ENCODE measurements at places on chromosomes 11 and 22.

- no peak for DNase-seq
Observed at GRCh38 chr22:20673295-20674195, 100.4 kb upstream of the SERPIND1 start.

DNA sequence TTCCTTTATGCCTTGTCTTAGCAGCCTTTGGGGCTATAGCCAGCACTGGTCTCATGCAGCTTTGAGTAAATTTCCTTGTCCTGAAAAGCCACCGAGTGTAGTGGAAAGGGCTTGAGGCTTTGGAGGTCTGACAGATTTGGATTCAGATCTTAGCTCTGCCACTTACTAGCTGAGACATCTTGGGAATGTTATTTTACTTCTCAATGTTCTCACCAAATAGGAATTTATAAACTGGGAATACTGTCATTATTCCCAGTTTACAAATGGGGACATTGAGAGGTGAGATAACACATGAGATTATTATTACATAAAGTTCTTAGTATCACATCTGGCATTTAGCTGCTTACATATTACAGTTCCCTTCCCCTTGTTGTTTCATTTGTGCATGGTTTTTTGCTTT is 95.5 kb downstream of the COMMD9 start:
- DNase-seq, result no peak

GRCh38 chr11:72807792-72808191 is 6.4 kb upstream of the ATG16L2 start:
- no peak for DNase-seq

DNA sequence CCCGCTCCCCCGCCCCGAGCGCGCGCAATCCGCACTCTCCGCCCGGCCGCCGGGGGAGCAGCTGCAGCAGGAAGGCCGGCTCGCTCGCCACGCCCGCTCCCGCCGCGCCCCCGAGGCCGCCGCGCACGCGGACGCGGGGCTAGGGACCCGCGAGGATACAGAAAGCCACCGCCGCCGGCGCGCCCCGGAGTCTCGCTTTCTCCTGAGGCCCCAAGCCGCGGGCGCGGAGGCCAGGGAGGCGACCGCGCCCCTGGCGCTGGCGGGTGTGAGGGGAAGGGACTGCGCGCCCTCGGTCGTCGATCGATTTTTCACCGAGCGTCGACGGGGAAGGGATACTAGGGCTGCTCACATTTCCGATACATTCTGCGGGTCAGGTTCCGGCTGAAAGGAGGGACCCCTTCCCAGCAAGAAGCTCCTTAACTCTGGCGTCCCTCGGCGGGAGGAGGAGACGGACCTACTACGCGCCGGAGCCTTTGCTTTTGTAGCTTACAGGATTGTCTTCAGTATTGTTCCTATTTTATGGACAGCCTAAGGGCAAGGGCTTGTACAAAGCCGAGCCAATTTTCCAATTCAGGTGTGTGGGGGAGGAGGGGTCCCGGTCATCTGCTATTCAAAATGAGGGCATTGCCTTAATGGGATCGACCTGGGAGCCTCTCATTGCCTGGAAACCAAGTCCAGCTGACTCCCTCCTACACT is 416 bp upstream of the GAB2 start:
- peak; percentile 85 for DNase-seq

DNA sequence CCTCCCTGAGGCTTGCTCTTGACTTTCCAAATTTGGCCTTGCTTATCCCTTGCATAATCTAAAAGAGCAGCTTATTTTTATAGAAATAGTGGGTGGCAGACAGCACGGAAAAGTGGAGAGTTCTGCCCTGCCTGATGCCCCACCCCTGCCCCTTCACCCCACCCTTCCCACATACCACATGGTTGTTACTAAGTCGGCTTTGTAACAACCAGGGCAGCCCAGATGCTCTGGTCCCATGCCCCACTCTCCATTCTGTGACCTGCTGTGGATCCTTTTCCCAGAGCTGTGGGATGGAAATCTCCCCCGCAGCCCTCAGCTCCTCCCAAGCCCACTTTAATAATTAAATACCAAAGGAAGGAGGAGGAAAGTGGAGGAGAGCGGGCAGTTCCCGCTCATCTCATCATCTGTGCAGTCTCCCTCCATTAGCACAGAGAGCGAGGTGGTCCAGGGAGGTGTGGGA is 10.9 kb downstream of the MRGPRF start:
- DNase-seq, result no peak

DNA sequence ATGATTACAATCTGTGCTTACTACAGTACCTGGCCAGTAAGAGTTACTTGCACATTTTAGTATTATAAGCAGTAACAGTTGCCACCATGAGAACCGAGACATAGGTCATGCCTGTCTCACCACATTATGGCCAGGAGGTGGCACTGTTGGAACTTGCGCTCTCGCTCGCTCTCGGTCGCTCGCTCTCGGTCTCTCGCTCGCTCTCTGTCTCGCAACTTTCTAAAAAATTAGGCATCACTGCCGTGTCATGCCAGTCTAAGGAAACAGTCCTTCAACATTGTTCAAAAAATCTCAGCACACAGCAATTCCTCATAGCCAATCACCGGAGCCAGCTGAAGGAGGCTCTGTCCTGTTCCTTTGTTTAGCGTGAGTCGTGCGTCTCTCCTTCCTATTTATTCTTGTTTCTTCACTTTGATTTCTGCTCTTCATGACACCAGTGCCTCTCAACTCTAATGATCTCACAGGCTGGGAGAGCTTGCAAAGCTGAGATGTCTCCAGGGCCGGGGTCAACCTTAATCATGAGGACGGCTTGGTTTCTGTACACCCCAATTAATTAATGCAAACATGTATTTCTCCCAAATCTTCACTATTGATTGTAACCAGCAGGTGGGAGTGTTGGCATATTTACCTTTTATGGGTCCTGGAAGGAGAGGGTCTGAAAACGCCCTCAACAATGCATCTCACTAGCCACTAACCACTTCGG is 6.3 kb upstream of the ADAMTS8 start:
- peak; percentile 87 for DNase-seq

GRCh38 chr11:94376841-94377240 is 24.4 kb downstream of the GPR83 start:
- no peak for DNase-seq

DNA sequence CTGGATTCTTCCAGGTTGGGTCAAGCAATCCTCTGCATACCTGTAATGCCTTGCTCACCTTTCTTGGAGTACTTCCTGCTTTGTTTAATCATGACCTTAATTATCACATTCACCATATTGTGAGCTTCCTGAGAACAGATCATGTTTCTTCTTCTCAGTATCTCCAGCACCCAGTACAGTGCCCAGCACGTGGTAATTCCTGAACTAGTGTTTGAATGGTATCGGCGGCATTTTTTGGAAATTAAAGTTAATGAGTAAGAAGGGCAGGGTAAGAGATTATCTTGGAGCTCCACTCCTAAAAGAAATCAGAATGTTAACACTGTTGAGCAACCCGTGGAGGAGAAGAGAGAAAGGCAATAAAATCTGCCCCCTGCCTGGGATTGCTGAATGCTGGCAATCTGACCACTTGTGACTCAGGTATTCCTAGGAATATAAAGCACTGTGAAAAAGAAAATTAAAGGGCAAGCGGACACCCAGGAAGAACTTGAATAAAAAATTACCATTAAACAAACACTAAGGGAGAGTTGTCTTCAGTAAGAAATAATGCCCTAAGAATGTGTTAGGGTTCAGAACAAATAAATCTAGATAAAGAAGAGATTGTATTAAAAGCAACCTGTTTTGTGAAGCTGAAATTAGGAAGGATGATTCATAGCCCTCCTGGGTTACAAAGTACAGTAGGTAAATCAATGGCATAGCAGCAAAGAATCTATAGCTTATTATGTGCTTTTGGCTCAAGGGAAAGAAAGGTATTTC is 92.9 kb downstream of the PDHX start:
- DNase-seq, result no peak

DNA sequence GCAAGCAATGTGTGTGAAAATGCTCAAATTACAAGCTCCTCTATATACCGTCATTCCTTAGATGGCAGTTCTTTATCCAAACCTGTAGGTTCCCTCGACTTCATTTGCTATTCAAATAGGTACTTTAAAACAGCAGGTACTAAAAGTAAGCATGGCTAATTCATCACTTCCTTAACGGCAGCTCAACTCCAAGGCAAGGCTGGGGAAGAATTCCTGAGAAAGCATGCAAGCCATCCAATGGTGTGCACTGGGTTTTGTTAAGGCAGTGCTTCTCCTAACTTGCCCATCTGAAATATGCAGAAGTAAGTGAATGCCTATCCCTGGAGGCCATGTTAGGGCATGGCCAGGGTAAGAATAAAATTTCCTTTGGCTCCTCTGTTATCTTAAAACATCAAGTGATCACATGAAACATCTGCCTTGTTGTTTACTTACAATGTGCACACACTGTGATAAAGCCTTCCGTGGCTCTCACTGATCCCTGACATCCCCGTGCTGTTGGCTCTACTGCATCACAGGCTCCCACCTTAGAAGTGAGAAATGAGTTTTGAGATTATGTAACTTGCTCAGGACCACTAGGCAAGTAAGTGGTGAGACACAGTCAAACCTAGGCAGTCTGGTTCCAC is 52.1 kb downstream of the SMCO4 start:
- no peak for DNase-seq

DNA sequence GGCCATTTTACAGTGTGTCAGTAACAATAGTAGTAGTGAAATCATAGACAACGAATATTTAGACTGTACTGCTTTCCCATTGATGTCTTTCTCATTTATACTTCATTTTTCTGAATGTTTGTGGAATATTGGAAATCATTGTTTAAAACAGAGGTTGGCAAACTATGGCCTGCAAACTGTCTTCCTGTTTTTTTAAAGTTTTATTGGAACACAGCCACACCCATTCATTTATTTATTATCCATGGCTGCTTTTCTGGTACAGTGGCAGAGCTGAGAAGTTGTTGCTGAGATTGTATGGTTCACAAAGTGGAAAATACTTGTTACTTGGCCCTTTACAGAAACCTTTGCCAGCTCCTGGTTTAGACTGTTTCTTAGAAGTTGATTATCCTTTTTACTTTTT is 13.7 kb downstream of the FAR1 start:
- no peak for DNase-seq

GRCh38 chr11:35347173-35347878 is 72.0 kb downstream of the SLC1A2 start:
- no peak for DNase-seq

DNA sequence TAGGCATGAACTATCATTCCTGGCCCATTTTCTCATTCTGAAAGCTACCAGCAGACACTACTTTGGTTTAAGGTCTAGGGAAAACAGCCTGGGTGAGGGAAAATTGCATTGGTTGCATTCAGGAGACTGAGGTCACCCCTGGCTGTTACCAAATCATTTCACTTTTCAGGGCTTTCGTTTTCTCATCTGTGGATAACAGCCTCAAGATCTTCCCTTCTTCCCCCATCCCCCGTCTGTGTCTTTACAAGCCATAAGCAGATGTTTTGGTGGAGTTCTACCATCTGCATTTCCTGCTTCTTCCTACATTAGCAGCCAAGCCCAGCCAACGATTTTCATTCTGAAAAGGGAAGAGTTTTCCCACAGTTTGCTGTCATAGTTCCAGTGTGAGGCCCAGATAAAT is 130.4 kb downstream of the HIPK3 start:
- DNase-seq, result no peak

GRCh38 chr11:78725200-78725599 is 150.5 kb upstream of the NARS2 start:
- no peak for DNase-seq

GRCh38 chr11:109378034-109378433 is 44.0 kb upstream of the C11orf87 start:
- DNase-seq, result no peak

DNA sequence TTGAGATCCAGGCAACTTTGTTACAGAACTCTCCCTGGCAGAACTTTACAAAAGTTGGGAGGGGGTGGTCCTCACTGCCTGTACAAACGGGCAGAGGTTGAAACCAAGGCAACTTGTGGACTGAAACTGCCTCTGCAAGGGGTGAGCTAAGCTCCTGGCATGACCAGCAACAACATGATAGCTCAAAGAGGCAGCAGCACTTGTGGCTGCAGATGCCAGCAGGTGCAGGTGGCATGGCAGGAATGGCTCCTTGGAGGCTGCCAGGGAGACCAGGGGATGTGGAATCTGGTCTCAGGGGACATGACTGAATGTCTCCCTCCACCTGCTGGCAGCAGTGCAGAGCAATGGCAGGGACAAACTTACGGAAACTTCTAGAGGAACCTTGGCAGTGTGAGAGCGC is 38.8 kb upstream of the PHF21A start:
- no peak for DNase-seq

DNA sequence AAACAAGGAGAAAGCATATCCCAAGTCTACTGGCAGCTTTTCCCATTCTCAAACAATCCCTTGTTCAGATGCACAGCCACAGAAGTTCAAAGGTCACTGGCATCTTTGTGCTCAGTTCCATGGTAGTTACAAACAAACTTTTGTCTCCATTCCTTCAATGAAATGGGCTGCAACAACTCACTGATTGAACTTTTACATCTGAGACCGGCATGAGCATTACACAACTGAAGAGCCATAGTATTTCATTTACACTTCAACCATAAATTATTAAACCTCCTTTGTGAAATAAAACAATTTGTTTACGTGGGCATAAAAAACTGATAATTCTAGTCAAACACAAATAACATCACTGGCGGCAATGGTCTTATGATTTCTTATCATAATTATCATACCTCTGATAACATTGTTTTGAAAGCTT is 67.8 kb upstream of the ARHGAP32 start:
- DNase-seq, result no peak

GRCh38 chr11:67113231-67113721 is 5.8 kb upstream of the KDM2A start:
- no peak for DNase-seq

DNA sequence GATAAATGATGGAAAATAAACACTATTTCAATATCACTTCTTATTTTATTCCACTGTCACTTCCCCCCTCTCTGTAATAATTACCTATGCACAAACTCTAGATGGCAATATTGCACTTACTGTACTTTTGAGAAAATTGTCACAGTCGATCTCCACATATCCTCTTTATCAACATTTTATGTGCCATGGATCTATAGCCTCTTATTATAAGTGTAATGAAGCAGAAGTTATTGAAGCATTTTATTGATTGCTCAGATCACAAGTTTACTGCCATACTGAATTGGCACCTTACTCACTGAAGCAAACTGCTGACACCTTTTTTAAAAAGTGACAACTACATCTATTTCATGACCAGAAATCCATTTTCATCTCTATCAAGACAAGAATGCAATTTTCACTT is 133.4 kb downstream of the DCDC1 start:
- DNase-seq, result peak; percentile 21

GRCh38 chr11:92667486-92668152 is 301.8 kb upstream of the MTNR1B start:
- DNase-seq, result no peak

Measured in NCI-H1105 (cell line).